ENCODE measurements at places on chromosomes 5 and 9.

DNA sequence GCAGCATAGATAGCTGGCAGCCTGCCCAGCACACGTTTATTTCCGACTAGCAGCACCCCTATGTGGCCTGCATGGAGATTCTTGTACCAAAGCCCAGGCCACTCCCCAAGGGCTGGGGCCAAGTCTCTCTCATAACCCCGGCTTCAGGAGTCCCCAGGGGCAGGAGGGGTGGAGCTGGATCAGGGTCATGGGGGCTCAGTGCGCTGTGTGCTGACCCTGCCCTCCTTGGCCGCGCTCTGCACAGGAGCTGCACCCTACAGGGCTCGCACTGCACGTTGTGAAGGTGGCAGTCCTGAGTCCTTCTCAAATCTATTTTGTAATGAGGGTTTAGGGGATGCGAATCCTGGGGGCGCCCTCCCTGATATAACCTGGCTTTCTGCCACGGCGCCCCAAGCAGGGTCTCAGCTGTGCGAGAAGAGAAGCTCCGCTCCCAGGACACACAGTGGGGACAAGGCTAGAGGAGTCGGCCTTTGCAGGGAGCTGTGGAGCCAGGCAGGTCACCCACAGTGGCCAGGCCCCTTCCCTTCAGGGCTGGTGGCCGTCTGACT lies 28.6 kb downstream of the NKD2 start:
- no peak for DNase-seq

GRCh38 chr5:72523960-72524582 lies 16.9 kb upstream of the ZNF366 start:
- DNase-seq = no peak

GRCh38 chr5:179268399-179268952 lies 76.8 kb downstream of the ADAMTS2 start:
- no peak for DNase-seq

GRCh38 chr9:23850242-23850689 lies 24.2 kb upstream of the ELAVL2 start:
- no peak for DNase-seq

GRCh38 chr5:119311688-119312087 lies 44.1 kb upstream of the TNFAIP8 start:
- no peak for DNase-seq

- no peak for DNase-seq
These were observed 65.5 kb upstream of the POU4F3 start for GRCh38 chr5:146273109-146273508.

Data from stimulated activated CD8-positive, alpha-beta memory T cell treated with anti-CD3 and anti-CD28 coated beads, Interleukin-7, amount 100 ng/mL, for 48 hours (primary cell).